ENCODE measurements at places on chromosomes 6 and 20.
A peak's percentile ranks its signal among the peaks of the same experiment; 100 is the strongest.

DNA sequence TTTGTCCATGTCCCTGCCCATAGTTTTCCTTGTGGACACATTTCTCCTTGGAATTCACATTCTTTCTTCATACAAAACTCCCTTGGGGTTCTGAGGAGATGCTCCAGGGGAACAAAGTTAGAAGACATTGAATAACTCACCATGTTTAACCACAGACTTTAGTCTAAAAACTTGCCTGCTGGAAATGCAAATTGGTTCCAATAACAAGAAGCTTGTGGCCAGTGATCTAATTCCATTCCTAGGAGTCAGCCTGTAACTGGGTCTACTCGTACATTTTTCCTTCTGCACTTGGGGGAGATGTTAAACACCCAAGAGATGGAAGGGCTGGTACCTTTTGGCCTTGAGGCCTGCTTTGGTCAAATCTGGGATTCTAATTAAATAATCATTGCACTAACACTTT lies 60.2 kb downstream of the SCML4 start:
- DNase-seq = peak; percentile 91

DNA sequence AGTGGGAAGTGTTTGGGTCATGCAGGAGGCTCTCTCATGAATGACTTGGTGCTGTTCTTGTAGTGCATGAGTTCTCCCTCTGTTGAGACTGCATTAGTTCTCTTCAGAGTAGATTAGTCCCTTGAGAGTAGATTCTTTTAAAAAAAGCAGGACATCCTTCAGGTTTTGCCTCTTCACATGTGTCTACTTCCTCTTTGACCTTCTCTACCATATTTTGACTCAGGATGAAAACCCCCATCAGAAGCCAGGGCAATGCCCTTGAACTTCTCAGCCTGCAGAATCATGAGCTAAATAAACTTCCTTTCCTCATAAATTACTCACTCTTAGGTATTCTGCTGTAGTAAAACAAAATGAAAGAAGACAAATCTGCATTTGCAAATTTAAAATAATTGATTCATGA lies 170.3 kb downstream of the CD109 start:
- DNase-seq = no peak

- DNase-seq = no peak
Measured at GRCh38 chr20:5670036-5670536, 80.1 kb upstream of the SHLD1 start.

- no peak for DNase-seq
Measured at GRCh38 chr20:33552519-33552918, 62.6 kb downstream of the CBFA2T2 start.

DNA sequence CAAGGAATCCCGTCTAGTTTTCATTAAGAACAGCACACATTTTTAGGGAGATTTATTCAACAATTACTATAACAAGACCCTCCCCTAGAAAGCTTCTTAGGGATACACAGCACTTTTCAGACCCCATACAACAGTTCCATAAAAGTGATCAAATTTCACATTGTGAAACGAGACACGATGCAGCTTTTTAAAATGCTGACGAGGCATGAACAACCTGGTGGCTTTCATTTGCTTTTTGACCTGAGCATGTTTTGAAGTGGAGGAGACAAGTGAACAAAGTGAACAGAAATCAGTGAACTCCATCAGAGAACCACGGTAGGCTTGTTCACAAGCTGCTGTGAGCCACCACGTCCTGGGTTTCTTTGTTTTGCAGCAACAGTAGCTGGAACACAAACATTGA lies 112.2 kb downstream of the PCSK2 start:
- DNase-seq = no peak

DNA sequence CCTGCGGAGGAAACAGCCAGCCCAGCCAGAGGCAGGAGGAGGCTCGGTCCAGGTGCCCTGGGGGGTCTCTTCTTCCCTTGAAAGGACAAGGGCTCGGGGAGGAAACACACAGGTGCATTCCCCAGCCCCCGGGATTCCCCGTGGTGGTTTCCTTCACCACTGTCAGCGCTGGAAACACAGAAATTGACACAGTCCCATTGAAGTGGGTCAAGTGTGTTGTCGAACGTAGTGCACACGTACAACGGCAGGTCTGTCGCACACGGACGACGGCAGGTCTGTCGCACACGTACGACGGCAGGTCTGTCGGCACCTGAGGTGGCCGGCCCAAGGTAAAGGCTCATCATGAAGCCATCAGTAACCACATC lies 80.9 kb downstream of the DLL1 start:
- no peak for DNase-seq

DNA sequence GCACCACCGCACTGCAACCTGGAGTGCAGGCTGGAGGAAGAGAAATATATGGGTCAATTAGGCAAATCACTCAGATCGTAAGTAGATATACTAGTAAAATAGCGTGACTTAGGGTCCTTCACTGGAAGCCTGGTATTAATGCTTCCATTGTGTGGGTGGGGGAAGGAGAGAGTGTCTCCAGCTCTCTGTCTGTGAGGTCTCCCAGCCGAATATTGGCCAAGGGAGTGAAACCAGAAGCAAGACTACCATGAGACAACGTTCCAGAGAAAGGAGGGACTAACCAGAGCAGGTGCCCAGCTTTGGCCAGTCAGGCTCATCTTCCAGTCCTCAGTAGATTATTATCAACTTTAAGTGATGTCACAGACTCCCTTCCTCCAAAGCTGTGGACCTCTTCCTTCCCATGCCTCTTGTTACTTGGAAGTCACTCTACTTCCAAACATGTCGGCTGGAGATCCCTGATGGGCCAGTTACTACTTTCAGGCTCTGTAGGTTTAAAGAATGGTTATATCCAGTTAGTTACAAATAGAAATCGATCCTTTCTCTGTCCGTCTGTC lies 28.8 kb downstream of the MTHFD1L start:
- DNase-seq = no peak

GRCh38 chr6:33490621-33491020 lies 36.2 kb downstream of the ZBTB9 start:
- DNase-seq = no peak

- DNase-seq = no peak
Measured at GRCh38 chr20:57434390-57434700, 43.1 kb downstream of the RBM38 start.

DNA sequence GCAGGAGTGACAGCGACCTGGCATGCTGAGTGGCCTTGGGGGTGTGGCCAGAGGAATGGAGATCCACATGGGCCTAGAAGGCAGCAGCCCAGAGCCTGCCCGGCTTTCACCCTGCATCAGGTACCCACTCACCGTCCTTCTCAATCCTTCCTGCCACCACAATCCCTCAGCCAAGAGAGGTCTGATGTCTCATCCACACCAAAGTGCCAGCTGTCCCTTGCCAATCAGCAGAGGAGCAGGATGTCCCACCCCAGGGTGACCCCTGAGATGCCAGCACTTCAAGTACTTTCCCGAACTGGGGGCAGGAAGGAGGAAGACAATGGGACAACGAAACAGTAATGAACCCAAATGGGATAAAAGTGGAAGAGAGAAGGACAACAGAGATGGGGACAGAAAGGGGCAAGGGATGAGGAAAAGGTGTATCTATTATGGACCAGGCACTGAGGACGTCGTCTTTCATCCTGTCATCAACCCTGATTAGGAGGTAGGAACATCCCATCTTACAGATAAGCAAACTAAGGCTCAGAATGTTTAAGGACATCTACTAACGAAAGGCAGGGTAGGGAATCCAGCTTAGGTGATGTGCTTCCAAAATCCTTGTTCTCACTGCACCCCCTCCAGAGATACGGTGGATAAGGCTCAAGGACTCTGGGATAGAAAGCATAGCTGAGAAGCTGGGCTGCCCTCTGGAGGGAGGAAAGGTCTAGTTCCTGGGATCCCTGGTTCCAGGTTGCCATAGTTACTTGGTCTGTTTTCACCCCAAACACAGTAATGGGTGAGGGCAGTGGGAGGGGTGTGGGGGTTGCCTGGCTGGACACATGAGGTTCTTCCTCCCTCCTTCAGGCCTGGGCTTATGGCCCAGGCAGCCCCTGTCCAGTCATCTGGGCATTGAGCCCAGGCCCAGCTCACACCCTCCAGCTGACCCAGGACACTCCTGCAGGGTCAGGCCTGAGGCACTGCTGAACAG lies 4.5 kb upstream of the TNXB start:
- peak; percentile 84 for DNase-seq

DNA sequence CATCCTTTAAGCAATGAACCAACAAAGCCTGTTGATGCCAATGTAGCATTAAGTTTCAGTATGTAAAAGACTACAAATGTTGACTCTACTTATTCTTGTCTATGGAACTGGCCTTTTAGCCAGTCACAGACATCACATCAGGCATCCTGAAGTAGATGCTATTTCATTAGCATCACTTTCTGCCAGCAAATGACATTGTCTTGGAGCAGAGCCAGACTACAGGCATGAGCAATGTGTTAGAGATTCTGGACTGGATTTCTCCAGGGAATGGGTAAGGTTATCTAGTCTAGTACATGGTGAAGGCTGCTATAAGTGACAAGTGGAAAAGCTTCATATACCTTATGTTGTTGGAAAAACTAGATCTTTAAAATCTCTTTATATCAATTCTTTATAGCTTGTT lies 142.9 kb downstream of the ADGRB3 start:
- DNase-seq = peak; percentile 83

- DNase-seq = peak; percentile 72
Measured at GRCh38 chr6:52820198-52820597, 16.6 kb upstream of the GSTA1 start.

GRCh38 chr6:57469072-57469471 lies 151.6 kb downstream of the PRIM2 start:
- DNase-seq = no peak

DNA sequence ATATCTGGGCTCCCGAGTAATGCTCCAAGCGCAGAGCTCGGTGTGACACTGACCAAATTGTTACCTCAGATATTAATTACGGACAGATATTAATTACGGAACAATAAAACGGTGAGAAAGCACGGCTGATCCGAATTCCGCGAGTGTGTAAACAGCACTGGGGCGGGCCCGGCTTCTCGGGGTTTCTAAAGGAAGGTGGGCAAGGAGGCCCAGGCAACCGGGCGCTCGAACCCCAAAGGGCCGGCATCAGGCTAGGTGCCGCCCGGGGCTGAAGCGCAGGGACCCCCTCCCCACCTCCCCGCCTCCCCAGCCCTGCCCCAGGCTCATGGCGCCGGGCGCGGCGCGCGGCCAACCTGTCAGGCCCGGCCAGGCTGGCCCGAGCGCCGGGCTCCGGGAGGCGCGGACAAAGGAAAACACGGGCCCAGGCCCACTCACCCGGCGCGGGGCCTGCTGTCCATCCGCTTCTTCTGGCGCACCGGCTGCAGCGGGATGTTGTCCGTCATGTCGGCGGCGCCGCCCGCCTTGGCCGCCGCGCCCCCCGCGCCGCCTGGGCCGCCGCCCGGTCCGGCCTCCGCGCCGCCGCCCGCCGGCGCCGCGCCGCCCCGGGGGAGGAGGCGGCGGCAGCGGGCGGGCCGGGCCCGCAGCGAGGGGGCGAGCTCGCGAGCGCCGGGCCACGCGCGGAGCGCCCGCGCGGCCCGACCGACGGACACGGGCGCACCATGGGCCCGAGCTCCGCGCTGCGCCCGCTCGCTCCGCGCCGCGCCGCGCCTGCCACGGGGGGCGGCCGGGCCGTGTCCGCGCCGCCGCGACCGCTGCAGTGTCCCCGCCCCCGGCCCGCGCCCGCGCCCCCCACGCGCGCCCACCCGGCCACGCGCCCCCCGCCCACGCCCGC lies at the start of gene ATP9A:
Gene ATP9A, minus strand, starts transcription at position 524 of the 892 bp plus-strand sequence. Its CDS starts 21 bp downstream, at position 503.
- DNase-seq = peak; percentile 70

DNA sequence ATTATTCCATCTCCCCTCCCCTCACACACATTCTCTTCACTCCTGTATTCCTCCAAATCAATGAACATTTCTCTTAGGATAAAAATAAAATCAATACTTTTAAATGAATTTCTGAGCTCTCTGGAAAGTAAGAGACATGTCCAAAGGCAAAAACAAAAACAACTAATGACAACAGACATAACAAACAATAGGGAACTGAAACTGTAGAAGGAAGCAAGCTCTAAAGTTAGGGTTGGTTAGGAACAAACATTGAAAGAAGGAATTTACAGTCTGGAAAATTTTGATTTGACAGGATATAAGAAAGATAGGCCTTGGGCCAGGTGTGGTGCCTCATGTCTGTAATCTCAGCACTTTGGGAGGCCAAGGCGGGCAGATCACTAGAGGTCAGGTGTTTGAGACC lies 17.5 kb upstream of the MYCT1 start:
- no peak for DNase-seq

- DNase-seq = peak; percentile 58
Measured at GRCh38 chr6:147285087-147285855, 81.1 kb downstream of the STXBP5 start.

- DNase-seq = no peak
Measured at GRCh38 chr6:155333414-155333813, 19.1 kb upstream of the TFB1M start.

- DNase-seq = no peak
Measured at GRCh38 chr20:5434116-5434515, 117.4 kb upstream of the PROKR2 start.

DNA sequence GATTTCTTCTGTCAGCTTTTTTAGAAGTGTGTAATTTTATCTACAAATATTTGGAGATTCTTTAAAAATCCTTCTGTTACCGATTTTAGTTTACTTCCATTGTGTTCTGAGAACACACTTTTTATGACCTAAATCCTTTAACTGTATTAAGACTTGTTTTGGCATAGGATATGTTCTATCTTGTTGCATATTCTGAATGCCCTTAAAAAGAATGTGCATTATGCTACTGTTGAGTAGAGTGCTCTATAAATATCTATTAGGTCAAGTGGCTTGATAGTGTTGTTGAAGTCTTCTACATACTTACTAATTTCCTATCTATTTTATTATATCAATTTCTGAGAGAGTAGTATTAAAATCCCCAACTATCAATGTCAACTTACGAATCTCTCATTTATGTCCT lies 502.2 kb downstream of the MAFB start:
- no peak for DNase-seq

DNA sequence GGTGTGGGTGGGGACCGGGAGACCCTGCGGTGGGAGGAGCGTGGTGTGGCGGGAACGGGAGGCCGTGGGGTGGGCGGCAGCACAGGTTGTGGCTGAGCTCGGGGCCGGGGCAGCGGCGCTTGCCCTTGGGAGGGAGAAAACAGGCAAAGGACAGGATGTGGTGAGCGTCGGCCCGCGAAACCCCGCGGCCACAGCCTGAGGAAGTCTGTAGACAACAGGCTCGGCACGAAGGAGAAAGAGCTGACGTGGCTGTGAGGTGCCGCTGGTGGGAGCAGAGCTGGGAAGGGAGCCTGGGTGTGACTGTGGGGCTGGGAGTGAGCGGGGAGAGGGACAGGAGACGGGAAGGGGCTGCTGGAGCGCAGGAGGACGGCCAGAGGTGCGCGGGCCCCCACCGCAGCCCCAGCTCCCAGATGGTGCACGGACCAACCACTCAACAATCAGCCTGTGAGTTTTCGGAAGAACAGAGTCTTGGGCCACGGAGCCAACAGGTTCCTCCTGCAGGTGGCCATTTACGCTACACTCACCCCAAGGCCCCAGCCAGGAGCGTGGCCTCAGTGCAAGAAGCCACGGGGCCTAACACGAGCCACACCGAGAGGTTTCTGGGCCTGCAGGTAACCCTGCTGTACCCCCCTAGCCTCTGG lies 202.8 kb downstream of the DLL1 start:
- DNase-seq = no peak

- peak; percentile 49 for DNase-seq
Measured at GRCh38 chr6:142300758-142301650, 803 bp upstream of the ADGRG6 start.

GRCh38 chr6:54805077-54805476 lies 41.5 kb upstream of the FAM83B start:
- peak; percentile 47 for DNase-seq

Data from astrocyte of the hippocampus (primary cell).